ENCODE measurements at places on chromosomes 16 and 17.

DNA sequence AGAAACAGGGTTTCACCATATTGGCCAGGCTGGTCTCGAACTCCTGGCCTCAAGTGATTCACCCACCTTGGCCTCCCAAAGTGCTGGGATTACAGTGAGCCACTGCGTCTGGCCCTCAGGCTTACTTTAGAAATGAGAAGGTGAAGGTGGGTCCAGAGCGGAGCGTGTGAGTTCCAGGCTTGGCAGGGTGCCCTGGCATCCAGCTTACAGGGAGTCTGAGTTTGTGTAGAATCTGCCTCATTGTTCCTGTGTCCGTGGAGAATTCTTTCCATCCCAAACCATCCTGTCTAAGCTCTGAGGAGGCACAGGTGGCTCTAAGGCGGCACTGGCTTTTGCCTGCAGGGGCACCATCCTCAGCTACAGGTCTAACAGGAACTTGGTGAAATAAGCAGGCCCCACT, 50.6 kb downstream of the RAB11FIP3 start:
- DNase-seq: no peak

DNA sequence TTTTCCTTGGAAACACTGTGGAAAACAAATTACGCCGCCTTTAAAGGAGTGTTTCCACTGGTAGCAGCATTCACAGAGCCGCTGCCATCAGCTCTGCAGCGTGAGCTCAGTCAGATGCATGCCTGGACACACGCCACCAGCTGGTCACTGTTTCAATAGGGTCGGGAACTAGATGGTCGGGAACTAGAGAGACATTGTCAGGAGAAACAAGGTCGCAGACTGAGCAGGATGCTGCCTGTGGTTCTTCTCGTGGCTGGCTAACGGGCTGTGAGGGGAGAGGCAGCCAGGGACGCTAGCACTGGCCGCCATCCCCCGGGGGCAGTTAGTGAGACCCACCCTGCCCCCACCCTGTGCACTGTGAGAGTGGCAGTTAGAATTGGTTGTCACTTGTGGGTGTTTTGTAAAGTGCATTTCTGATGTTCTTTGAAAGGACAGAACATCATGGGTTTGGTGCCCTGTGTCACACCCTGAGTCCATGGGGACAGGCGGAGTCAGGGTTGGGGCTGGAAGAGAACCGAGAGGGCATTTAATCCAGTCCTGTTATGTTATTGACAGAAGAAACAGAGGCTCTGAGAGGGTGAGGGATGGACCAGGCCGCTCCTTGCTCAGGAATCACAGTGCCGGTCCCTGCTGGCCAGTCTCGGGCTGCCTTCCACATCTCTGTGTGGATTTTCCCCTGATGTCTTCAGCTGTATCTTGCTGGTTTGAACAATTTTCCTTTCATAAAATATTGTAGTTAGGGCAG, 86.3 kb downstream of the SPECC1 start:
- DNase-seq: no peak

- no peak for DNase-seq
Measured at GRCh38 chr17:796609-797008, 14.5 kb downstream of the MRM3 start.

DNA sequence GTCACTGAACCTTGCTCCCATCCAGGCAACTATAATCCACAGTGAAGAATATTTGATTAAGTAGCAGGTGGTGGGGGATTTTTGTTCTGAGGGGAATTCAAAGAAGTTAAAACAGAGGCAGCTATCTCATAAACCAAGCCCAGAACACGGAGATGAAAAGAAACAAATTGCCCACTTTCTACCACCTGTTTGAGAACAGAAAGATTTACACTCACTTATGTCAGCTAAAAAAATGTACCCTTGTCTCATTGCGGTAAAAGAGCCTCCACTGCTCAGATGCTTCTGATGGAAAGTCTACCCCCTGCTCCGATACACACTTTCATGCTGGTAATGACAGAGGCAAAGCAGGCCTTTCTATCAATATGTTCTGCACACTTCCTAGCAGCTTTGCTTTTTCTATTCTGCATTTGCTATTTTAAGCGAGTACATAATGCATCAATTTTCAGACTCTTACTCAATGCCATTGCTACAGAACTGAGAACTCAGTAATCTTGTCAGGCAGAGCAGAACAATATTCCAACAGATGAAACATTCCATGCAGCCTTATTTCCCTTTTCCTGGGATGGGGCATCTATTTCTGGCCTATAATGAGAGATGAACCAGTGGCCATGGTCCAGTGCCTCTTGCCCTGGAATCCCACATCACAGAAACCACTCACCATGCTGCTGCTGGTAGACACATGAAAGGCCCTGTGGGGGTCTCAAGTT, 29.0 kb downstream of the CDK5R1 start:
- no peak for DNase-seq

GRCh38 chr17:78838574-78839005, 2.0 kb downstream of the USP36 start:
- no peak for DNase-seq

DNA sequence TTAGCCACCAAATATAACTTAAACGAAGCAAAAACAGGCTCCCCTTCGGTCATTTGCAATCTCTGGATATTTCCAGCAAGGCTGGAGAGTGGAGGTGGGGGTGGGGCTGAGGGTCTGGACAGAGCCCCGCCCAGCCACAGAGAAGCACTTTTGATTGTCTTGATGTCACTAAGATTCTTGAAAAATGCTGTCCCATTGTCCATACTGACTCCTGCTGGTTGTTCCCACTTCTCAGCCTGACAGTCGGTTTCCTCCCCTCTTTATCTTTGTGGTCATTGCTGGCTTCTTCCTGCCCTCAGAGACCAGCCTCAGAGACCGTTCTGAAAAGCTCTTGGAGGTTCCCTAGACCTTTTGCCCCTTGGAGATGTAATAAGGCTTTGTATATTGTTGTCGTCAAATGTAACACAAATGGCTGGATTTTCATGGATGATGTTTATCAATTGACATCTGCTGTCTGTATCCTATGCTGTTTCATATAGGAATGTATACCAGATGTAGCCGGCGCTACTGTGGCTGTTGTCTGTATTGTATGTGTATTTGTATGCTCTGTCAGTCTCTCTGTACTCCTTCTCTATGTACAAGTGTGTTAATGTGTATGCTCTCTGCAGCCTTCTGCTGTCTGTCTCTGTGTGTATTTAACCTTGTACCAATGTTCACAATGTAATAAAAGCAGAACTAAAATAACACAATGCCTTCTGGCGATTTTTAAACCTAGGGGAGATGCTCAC, 94.8 kb upstream of the DNAH9 start:
- DNase-seq: no peak

GRCh38 chr17:82670661-82671450, 22.6 kb upstream of the WDR45B start:
- no peak for DNase-seq

DNA sequence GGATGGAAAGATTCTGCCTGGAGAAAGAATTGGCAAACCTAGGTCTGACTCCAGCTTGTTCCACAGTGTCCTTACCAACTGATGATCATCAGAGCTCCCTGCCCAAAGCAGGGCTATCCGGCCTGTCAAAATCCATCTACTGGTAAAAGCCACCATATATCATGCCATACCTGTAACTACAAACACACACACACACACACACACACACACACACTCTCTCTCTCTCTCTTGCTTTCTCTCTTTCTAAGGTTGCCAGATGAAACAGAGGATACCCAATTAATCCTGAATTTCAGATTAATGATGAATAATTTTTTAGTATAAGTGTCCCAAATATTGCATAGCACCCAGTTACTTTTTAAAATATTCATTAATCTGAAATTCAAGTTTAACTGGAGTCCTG, 1.5 kb upstream of the MMP28 start:
- no peak for DNase-seq

GRCh38 chr17:46994993-46995392, 15.9 kb upstream of the RPRML start:
- DNase-seq: no peak
